ENCODE measurements at places on chromosomes 7 and 10. TPM values are rescaled to one million over a fixed set of nuclear protein-coding genes. Genes with fewer than 3 reads are reported as not detected.
A peak's percentile ranks its signal among the peaks of the same experiment; 100 is the strongest.

- no peak for DNase-seq
Measured at GRCh38 chr7:158542651-158543566, 44.7 kb downstream of the PTPRN2 start.

The NPFFR1 gene
- 0.14 TPM for polyA plus RNA-seq

GRCh38 chr10:62735464-62736167 lies 68.9 kb upstream of the ADO start:
- DNase-seq, result peak; percentile 13

GRCh38 chr7:15906436-15906835 lies 220.0 kb upstream of the MEOX2 start:
- no peak for DNase-seq

DNA sequence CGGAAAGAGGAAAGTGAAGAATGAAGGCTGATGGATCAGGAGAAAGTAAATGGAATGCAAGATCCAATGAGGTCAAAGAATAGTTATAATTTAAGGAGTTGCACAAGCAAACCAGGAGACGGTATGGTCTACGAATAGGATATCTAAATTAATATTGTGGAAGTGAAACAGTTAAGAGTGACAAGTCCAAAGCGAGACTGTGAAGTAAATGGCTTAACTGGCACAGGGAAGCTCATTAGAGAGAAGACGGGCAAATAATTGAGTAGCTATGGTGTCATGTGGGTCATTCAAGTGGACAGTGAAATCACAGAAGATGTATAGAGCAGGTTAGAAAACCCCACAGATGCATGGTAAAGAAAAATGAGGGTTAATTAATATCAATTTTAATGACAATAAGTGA lies 3.2 kb downstream of the CYP51A1 start:
- no peak for DNase-seq

The KCP gene
- 0.22 TPM for polyA plus RNA-seq

DNA sequence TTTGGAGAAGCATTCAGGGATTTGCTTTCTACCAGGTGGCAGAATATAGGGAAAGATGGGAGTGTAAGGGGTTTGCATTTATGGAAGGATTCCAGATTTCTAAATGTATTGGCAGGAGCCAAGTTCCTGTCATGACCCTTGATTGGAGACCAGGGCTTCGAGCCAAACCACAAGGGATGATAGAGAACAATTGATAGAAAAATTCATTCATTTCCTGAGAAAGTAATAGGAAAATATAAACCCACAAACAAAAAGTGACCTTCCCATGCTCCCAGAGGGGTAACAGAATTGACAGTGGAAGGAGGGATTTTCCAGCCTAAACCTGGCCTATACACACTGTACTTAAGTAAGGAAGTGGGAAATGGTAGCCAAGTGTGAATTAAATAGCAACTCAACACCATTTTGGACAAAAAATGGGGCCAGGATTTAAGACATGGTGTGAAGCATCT lies 22.4 kb upstream of the IFIT2 start:
- DNase-seq, result no peak

- no peak for DNase-seq
Measured at GRCh38 chr10:52759154-52759553, 13.4 kb downstream of the MBL2 start.

GRCh38 chr7:135878284-135878683 lies 98.9 kb downstream of the MTPN start:
- DNase-seq, result no peak

The CFAP46 gene
- 3.8 TPM for polyA plus RNA-seq

The CPN1 gene
- polyA plus RNA-seq, result not detected

GRCh38 chr7:1944619-1945210 lies 274.6 kb downstream of the ELFN1 start:
- DNase-seq, result no peak

The PLA2G12B gene
- polyA plus RNA-seq, result 0.15 TPM

DNA sequence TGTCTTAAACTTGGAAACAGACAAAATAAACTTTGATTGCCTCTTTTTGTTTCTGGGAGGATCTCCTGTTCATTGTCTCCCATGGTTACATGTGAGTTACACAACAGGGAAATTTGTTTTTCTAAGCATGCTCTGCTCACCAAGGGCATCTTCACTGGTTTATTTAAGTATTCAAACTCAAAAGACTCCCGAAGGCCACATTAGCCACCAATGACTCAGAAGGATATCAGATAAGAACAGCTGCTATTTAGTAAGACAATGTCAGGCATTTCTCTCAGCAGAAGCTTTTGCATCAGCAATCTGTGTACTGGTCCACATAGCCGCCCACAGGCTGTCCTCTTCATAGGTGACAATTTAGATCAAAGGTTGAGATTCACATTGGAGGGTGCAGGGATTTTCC lies 19.3 kb downstream of the OR6B1 start:
- no peak for DNase-seq

The OR2A1 gene
- 0.23 TPM for polyA plus RNA-seq

The INTS15 gene
- polyA plus RNA-seq, result 13.8 TPM

The FBXW4 gene
- polyA plus RNA-seq, result 48.0 TPM

DNA sequence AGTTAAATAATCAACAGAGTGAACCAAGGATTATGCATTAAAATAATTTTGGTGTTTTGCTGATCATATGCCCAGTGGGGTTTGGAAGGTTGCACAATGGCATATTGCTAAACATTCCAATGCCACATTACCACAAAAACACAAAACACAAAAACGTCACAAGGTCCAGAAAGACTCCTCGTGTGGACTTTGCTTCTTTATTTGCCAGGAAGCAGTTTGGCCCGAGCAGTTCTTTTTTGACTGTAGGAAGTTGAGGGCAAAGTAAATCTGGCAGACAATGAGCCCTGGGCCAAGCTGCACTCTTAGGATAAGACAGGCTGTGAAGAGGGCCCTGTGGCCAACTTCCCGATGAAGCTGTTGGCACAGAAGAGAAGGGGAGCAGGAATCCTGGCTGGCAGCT lies 39.2 kb upstream of the SLC35B4 start:
- peak; percentile 21 for DNase-seq

DNA sequence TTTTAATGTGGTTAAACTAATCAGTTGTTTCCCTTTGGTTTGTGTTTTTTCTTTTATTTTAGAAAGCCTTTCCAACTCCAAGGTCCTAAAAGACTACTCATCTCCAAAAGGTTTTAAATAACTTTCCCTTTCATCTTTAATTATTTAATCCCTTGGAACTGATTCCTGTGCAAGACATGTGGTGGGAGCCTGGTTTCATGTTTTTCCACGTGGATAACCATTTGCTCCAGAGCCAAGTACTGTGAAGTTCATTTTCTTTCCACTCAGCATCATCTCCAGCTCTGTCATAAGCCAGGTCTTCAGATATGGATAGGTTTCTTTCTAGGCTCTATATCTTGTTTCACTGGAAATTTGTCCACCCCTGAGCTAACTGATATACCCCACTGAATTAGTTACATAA lies 16.7 kb downstream of the PPP1R3C start:
- DNase-seq, result no peak

- no peak for DNase-seq
Measured at GRCh38 chr7:121410829-121411596, 14.9 kb upstream of the FAM3C start.

The CFAP70 gene
- 3.5 TPM for polyA plus RNA-seq

- peak; percentile 61 for DNase-seq
Measured at GRCh38 chr7:132410385-132410784, 165.9 kb downstream of the PLXNA4 start.
